ENCODE measurements at places on chromosomes 12 and 14.

DNA sequence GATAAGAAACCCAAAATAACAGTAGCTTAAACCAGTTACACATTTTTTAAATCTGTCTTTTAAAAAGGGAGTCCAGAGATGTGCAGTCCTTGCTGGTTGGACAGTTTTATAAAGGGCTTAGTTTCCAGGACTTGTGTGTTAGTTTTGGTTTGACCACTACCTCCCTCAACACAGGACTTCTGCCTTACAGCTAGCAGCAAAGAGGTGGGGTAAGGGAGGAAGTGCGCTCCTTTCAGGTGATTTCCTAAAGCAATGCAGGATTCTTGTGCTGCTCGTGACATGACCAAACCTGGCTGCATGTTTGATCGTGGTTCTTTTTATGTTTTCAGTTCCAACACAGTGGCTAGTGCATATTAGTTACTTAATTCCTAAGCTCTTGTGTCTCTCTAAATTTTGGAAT lies 266.2 kb downstream of the TMTC2 start:
- no peak for DNase-seq

DNA sequence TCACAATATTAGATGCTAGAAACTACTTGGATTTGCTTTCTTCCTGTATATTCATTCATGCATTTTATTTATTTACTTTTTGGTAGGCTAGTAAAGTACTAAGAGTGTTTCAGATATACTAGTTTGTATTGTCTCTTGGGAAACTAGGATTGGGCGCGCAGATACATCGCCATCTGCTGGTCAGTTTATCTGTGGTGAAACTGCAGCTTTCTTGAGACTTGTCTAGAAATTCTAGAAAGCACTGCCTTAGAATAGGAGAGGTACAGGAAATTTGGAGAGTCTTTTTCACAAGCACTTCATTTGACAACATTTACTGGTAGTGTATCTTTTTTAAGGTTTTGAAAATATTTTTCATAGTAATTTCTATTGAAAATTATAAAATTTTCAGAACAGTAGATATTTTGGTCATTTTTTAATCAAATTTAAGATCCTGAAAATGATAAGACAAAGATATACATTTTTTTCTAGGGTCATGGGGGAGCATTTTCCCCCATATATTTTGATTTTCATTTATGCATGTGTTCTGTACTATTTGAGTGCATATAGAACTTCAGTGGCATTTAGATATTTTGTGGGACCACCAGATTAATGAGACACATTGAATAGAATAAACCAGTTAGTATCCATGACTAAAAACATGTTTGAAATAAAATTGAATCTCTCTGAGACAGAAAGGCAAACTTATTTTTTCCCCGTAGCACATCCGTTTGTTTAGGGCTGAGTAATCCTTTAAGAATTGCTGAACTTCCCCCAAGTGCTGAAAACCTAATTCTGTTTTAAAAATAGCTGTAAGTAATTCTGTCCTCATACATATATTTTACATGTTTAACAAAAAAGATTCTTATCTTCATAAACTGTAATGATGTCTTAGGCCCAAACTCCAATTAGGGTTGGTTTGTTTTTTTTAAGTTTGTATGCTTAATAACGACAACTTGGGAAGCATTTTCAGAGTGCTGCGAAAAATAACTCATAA lies 44.5 kb downstream of the SLC38A6 start:
- peak; percentile 86 for DNase-seq

DNA sequence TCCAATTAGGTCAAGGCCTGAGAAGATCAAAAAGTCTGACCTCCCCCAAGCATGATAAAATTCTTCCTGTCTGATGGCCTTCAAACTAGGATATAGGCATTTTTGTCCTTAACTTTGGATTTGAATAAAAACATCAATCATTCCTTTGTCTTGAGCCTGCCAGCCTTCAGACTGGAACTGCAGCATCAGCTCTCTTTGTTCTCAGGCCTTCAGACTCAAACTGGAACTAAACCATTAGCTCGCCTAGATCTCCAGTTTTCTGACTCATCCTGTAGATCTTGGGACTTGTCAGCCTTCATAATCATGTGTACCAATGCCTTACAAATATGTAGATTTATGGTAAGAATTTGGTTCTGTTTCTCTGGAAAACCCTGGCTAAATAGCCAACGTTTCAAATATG lies 721.7 kb downstream of the GALC start:
- no peak for DNase-seq

GRCh38 chr14:42424501-42424900 lies 817.8 kb downstream of the LRFN5 start:
- peak; percentile 17 for DNase-seq

DNA sequence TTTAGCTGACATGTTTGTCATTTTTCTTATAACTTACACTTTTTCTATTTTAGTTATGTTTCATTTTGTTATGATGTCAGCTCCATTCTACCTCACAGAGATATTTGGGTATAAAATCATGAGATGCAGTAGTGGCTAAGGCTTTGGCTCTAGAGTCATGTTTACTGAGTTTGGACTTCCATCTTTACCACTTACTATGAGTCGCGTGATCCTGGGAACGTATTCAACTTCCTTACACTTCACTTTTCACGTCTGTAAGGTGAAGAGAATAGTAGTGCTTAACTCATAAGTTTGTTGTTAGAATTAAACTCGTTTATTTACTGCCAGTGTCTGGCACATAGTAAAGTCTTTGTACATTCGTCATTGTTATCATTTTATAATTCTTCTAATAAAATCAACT lies 126.3 kb downstream of the ERC1 start:
- peak; percentile 68 for DNase-seq
